Mesenchymal stem cell (in vitro differentiated cells and primary cell): ENCODE measurements at places on chromosomes 1 and 21.

- peaks cover 27% of the 10 kb centered on the region for H3K36me3 ChIP-seq
- no peak for DNase-seq
- peaks cover 11% of the 10 kb centered on the region for H3K4me1 ChIP-seq
- peak overlapping the region; percentile 67 for H3K27ac ChIP-seq
- no peak overlapping the region for H3K4me3 ChIP-seq
Measured at GRCh38 chr1:231690059-231690458, 63.5 kb downstream of the DISC1 start.

GRCh38 chr1:183676586-183677189, 23.6 kb upstream of the APOBEC4 start:
- no peaks in the 10 kb centered on the region for H3K4me1 ChIP-seq
- H3K36me3 ChIP-seq, result no peaks in the 10 kb centered on the region
- H3K4me3 ChIP-seq, result no peak overlapping the region
- no peaks in the 10 kb centered on the region for H3K27me3 ChIP-seq
- DNase-seq, result peak; percentile 75
- no peak overlapping the region for H3K27ac ChIP-seq

GRCh38 chr1:1776672-1777582, 1.3 kb downstream of the NADK start:
- peaks cover 31% of the 10 kb centered on the region for H3K4me1 ChIP-seq
- H3K27ac ChIP-seq, result no peak overlapping the region
- no peak overlapping the region for H3K4me3 ChIP-seq
- peaks cover 26% of the 10 kb centered on the region for H3K36me3 ChIP-seq
- DNase-seq, result peak; percentile 47

DNA sequence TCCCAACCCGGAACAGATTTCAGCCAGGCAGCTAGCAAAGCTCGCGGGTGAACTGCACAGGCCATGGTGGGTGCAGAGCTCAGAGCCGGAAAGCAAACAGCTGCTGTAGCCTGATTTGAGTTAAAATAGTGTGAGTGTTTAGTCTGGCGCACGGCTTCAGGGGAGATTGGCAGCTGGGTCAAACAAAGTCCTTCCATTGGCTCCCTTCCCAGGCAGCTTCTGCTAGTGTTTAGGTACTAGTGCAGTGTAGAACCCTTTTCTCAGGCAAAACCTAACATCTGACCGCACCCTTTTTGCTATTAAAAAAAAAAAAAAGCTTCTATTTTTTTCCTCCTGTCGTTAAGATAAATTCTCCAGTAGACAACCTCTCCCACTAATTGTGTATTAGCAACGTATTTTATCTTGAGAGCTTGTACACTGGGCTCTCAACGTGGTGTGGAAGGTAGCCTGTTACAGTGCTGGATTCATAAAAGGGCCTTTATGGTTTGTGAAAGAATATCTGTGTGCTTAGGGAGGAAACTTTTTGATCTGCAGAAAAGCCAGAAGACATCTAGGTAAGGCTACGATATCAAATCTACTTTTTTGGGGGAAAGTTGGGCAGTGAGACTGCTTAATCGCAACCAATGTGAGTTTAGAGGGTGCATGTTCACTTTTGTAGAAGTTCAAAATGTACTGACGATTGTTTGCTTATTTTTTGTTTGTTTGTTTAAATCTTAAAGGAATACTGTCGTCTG, 689.6 kb downstream of the USP25 start:
- H3K4me3 ChIP-seq, result no peak overlapping the region
- no peak for DNase-seq
- H3K36me3 ChIP-seq, result no peaks in the 10 kb centered on the region
- no peaks in the 10 kb centered on the region for H3K27me3 ChIP-seq
- H3K4me1 ChIP-seq, result no peaks in the 10 kb centered on the region
- peak overlapping the region; percentile 43 for H3K27ac ChIP-seq

DNA sequence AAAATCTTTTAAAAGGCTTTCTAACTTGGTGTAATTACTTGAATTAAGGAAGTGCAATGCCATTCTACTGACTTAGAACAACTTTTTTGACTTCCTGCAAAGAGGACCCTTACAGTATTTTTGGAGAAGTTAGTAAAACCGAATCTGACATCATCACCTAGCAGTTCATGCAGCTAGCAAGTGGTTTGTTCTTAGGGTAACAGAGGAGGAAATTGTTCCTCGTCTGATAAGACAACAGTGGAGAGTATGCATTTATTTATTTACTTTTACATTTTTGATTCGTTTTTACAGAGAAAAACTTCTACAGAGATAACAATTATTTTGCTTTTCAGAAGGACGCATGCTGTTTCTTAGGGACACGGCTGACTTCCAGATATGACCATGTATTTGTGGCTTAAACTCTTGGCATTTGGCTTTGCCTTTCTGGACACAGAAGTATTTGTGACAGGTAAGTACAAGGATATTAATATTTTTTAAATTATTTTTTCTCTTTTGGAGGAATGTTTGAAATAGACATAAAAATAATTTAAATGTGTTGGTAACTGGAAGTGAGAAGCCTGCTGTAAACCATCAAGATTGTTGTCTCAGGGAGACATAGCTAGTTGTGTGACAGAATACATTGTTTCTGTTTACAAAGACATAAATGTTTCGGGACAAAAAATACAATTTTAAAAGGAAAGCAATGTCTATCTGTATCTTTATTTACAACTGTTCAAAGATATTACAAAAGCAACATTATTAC, at the start of gene PTPRC:
Gene PTPRC (plus strand): TSS at position 147 of the 742 bp plus-strand sequence. CDS start 229 bp downstream, at position 376.
- no peak within 1 kb of the TSS for H3K27ac ChIP-seq
- no peak for DNase-seq
- H3K4me1 ChIP-seq, result no peaks in the 10 kb centered on the region

DNA sequence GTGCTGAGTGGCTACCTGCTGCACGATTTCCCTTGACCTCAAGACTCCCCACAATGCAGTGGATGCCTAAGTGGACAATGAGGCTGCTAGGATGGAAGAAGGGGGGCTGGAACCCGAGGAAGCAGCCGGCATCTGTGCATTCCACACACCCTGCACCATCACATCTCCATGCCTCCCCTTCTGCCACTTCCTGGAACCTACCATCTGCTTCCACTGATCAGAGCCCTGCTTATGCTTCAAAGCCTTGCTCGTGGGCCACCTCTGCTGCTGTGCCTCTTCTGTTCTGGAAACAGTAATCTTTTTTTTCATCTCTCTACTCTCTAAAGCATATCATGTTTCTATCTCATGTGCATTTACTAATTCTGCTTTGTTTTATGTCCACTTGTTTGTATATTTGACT, 66.2 kb upstream of the WDR26 start:
- H3K4me1 ChIP-seq, result peaks cover 34% of the 10 kb centered on the region
- no peak overlapping the region for H3K4me3 ChIP-seq
- DNase-seq, result no peak
- H3K27ac ChIP-seq, result no peak overlapping the region
- no peaks in the 10 kb centered on the region for H3K27me3 ChIP-seq

GRCh38 chr1:7388488-7389185, 382.5 kb upstream of the VAMP3 start:
- no peak overlapping the region for H3K27ac ChIP-seq
- no peak overlapping the region for H3K4me3 ChIP-seq
- DNase-seq, result no peak
- H3K36me3 ChIP-seq, result no peaks in the 10 kb centered on the region

- no peak overlapping the region for H3K4me3 ChIP-seq
- H3K27me3 ChIP-seq, result peaks cover 33% of the 10 kb centered on the region
- DNase-seq, result no peak
- peak overlapping the region; percentile 56 for H3K27ac ChIP-seq
Measured at GRCh38 chr1:94105581-94105952, 15.4 kb downstream of the ABCA4 start.

DNA sequence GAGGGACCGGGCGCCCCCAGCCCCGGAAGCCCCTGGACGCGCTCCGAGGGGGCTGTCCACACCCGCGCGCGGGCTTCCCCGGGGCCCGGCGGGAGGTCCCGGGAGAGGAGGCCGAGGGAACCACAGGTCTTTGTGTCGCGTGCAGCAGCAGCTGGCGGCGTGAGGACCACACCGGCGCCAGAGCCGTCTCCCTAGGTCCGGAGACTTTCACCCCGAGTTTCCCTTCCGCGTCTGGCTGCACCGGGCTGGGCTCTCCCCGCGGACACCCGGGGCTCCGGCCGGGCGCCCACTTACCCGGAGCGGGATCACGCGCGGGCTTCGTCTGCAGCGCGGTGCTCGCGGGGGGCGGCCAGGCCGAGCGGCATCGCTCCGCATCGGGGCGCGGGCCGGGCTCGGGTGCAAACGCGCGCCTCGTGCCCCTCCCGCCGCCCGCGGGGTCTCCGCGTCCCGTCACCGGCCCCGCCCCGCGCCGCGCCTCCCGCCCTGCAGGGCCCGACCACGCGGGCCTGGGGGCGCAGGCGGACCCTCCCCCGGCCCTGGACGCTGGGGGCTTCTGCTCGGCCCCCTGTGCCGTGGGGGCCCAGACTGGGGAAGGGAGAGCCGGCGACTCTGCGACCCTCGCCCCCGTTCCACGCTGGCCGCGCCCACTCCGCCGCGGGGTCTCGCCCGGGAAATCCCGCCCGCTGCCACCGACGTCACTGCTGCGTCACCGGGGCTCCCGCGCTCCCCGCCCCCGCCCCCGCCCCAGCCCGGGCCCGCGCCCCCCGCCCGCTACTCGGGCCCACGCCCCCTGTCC, at the start of gene GNG4:
Gene GNG4 (minus strand): TSS at position 417 of the 796 bp plus-strand sequence. CDS start 65,946 bp downstream, outside the sequence.
- H3K4me1 ChIP-seq, result peaks cover 23% of the 10 kb centered on the region
- H3K36me3 ChIP-seq, result no peaks in the 10 kb centered on the region
- peak; percentile 38 for DNase-seq
- no peak within 1 kb of the TSS for H3K27ac ChIP-seq
- peak within 1 kb of the TSS; percentile 51 for H3K4me3 ChIP-seq
- H3K27me3 ChIP-seq, result peaks cover 48% of the 10 kb centered on the region
